Diencephalon (tissue), 1 donor: ENCODE measurements at places on chromosomes 7 and 10. TPM values are rescaled to one million over a fixed set of nuclear protein-coding genes. Genes with fewer than 3 reads are reported as not detected.

The TAS2R4 gene
- total RNA-seq = 4.4 TPM

The MMP21 gene
- total RNA-seq = 0.46 TPM

The C7orf57 gene
- 5.8 TPM for total RNA-seq

The SYCE1 gene
- total RNA-seq = 1.2 TPM

The ELFN1 gene
- 11.3 TPM for total RNA-seq

The OR13A1 gene
- not detected for total RNA-seq

The INA gene
- 223 TPM for total RNA-seq

The PNLIP gene
- not detected for total RNA-seq

The PRSS37 gene
- total RNA-seq = not detected

The CFAP70 gene
- total RNA-seq = 6.0 TPM

The OTUD1 gene
- 17.1 TPM for total RNA-seq

The OSBPL3 gene
- 4.8 TPM for total RNA-seq

The SYT15 gene
- total RNA-seq = 2.1 TPM

The SFRP4 gene
- 3.2 TPM for total RNA-seq

The CRYGN gene
- total RNA-seq = not detected

The FOXP2 gene
- total RNA-seq = 94.6 TPM

The PIK3CG gene
- total RNA-seq = 1.8 TPM

The COL1A2 gene
- total RNA-seq = 116 TPM

The GIMAP7 gene
- 3.7 TPM for total RNA-seq

The COL13A1 gene
- 1.8 TPM for total RNA-seq

The AKR1C1 gene
- 29.1 TPM for total RNA-seq

The ZPBP gene
- total RNA-seq = 0.92 TPM

The ACBD7 gene
- total RNA-seq = 54.2 TPM

The LIPM gene
- total RNA-seq = not detected

The CDC14C gene
- not detected for total RNA-seq

The UNCX gene
- total RNA-seq = 2.3 TPM

The TACR2 gene
- 1.2 TPM for total RNA-seq

The CPED1 gene
- total RNA-seq = 4.4 TPM

The JAZF1 gene
- 58.6 TPM for total RNA-seq

The SMO gene
- 15.5 TPM for total RNA-seq

The FRMD4A gene
- 63.9 TPM for total RNA-seq

The PAPOLB gene
- total RNA-seq = 1.8 TPM

The WDFY4 gene
- total RNA-seq = 1.6 TPM

The FAM180A gene
- not detected for total RNA-seq

The KAZALD1 gene
- 1.2 TPM for total RNA-seq

The SCART1 gene
- total RNA-seq = 1.2 TPM

The MBL2 gene
- not detected for total RNA-seq

The ORC5 gene
- total RNA-seq = 48.0 TPM

The GDF2 gene
- total RNA-seq = 0.23 TPM

The SPDYE2 gene
- 0.23 TPM for total RNA-seq

The ANK3 gene
- total RNA-seq = 291 TPM

The MRC1 gene
- 3.0 TPM for total RNA-seq

The RAB19 gene
- not detected for total RNA-seq

The TYW1B gene
- total RNA-seq = 2.8 TPM

The C7orf33 gene
- not detected for total RNA-seq

The VWC2 gene
- 13.8 TPM for total RNA-seq

The SFTPA1 gene
- not detected for total RNA-seq

The ASB10 gene
- not detected for total RNA-seq

The PNLIPRP1 gene
- not detected for total RNA-seq

The USP6NL gene
- 29.8 TPM for total RNA-seq

The EPO gene
- total RNA-seq = not detected

The CCDC7 gene
- total RNA-seq = 170 TPM

The FRMPD2 gene
- total RNA-seq = 18.7 TPM

The NPFFR1 gene
- total RNA-seq = 5.1 TPM

The CPN1 gene
- total RNA-seq = not detected

The TMEM139 gene
- total RNA-seq = 0.46 TPM

The SLC35G1 gene
- total RNA-seq = 8.5 TPM

The GDF10 gene
- total RNA-seq = 3.0 TPM

The TRIL gene
- 33.9 TPM for total RNA-seq

The MASTL gene
- 12.9 TPM for total RNA-seq
